Left hindlimb (tissue), 1 donor: ENCODE measurements at places on chromosomes 6 and 20.
A peak's percentile ranks its signal among the peaks of the same experiment; 100 is the strongest.

DNA sequence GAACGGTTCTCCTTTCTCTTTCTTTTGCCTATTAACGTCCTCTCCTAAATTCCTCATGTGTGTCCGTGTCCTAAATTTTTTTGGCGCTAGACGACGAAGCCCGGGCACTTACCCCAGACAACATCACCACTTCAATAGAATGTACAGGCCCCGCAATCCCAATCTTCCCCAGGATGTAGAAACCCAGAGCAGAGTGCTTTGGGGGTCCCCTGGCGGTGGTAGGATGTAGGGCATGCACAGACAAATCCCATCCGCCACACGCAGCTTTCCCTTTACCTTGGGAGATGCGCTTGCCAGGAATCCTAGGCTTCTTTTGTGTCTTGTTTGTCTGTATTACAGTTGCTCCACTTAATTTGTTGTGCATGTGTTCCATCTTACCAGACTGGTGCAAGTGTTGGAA is 417.3 kb upstream of the ARID1B start:
- no peak for DNase-seq

DNA sequence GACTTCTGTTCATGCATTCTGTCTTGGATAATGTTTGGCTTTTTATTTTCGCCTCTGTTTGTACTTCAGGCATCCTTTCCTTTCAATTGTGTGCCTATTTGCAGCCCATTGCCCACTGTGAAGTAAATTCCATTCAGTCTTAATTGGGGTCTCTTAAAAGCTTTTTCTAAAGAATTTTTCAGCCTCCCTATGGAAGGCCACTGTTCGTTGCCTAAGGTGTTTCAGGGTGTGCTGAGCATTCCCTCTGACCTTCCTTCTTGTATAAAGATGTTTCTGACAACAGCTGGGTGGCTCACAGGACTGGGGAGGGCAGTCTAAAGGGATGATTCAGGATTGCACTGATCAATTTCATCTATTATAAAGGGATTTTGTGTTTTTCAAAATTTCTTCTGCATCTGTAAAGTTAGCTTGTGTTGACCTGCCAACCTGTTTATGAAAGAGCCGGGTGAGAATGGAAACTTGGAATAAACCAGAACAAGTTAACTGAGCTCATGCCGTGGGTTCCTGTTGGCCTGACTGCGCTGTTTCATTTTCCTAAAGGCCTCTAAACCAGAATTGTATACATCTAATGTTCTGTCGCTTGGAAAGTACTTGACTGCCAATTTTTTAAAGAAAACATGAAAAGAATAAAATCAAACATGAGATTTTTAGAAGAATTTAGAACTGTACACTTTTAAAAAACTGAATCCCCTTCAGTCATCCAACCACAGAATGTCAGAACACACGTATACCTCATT is 14.3 kb downstream of the PHACTR2 start:
- no peak for DNase-seq

GRCh38 chr20:19978511-19979210 is 38.5 kb upstream of the NAA20 start:
- DNase-seq, result no peak

GRCh38 chr20:64214113-64214512 is 41.4 kb upstream of the PCMTD2 start:
- no peak for DNase-seq

GRCh38 chr20:11380283-11380682 is 537.4 kb upstream of the BTBD3 start:
- no peak for DNase-seq

- no peak for DNase-seq
Measured at GRCh38 chr6:129686941-129687627, 22.9 kb downstream of the ARHGAP18 start.

DNA sequence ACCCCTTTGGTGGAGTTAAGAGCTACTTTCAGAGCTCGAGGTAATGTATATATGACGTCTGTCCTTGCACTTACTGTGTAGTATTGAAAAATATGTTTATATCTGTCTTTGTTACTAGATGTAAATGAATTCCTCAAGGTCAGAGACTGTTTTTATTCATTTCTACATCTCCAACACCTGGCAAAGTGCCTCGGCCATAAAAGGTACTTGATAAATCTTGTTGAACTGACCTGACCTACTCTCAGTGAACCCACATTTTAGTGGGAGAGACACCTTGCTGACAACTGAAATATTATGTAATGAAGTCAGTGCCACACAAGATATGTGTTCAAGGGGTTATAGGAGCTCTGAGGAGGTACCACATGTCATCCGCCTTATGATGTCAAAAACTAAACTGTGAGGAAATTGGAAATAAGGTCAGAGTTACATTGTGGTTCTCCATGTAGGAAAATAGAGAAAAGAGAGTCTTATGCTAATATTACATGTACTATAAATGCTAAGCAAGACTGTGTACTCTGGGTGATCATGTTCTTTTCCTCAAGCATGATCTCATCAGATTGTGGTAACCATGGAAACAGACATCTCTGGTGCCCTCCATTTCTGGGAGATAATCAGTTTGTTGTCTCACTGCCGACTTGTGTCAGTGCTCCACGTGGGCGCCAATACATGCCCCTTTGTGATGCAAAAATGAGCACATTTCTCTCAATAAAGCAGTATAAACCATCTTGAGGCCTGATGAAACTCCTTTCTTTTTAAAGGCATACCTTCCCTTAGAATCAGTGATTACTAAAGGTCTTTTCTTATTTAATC is 5.7 kb upstream of the TMEM30A start:
- no peak for DNase-seq

- peak; percentile 47 for DNase-seq
Measured at GRCh38 chr6:1695546-1696462, 86.1 kb downstream of the FOXC1 start.

DNA sequence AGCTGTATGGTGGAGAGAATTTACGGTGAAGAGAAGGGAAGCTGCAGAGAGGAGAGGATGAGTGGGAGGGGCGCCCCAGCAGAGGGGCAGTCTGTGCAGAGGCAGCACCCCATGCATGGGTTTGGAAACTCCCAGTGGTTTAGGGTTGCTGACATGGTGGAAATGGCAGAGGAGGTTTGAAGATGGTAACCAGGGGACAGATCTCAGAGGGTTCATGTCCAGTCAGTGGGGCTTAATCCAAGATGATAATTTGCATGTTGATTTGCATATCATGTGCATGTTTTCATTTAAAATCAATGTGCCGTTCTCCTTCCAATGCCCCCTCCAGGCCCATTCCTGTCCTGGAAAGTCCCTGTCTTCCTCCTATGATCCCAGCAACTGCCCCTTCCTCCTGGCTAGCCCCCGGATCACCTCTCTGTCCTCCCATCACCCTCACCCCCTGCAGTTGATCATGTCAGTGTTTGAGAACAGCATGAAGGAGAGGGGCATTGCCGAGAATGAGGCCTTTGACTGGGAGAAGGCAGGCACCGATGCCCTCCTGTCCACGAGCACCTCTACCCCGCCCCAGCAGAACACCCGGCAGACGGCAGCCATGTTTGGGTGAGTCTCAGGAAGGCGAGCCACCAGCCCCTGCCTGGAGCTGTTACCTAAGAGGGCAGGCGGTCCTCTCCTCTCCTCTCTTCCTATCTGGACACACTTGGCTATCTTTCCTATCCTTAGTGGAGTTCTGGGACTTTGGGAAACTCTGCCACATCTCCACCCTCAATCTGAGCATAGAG is 14.3 kb downstream of the TTBK1 start:
- DNase-seq, result no peak

GRCh38 chr6:17484201-17484849 is 90.9 kb downstream of the CAP2 start:
- DNase-seq, result no peak

GRCh38 chr20:15619816-15620215 is 953.4 kb downstream of the KIF16B start:
- no peak for DNase-seq

- DNase-seq, result no peak
Measured at GRCh38 chr20:9236458-9236857, 167.6 kb downstream of the PLCB4 start.

- DNase-seq, result no peak
Measured at GRCh38 chr6:166903027-166903426, 53.3 kb downstream of the RNASET2 start.

GRCh38 chr6:36319436-36319762 is 17.3 kb downstream of the BNIP5 start:
- DNase-seq, result no peak

GRCh38 chr6:83459663-83460062 is 28.8 kb upstream of the ME1 start:
- DNase-seq, result no peak

DNA sequence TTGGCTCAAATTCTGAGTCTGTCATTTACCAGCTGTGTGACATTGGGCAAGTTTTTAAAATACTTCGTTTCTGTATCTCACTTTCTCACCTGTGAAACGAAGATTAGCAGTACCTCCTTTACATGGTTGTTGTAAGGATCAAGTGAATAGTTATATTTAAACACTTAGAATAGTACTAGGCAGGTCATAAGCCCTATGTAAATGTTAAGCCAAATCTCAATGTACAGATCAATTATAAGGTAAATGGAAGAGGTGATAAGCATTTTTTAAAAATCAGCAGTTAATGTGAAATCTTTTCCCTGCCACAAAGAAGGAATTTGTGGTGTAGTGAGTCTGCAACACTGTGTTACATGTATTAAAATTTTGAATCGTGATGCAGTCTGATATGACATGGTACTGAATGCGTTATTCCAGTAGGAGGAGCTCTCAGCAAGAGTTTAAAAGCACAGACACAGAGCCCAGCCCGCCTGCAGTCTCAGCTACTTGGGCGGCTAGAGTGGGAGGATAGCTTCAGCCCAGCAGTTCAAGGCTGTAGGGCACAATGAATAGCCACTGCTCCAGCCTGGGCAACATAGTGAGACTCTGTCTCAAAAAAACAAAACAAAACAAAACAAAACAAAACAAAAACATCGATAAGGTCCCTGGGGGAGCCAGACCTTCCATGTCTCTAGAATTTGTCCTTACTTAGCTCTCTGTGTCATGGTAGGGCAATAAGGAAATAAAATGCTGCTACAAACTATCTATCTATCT is 46.0 kb downstream of the GTF2H5 start:
- no peak for DNase-seq
